Astrocyte (in vitro differentiated cells and primary cell): ENCODE measurements at places on chromosomes 16 and 17. TPM values are rescaled to one million over a fixed set of nuclear protein-coding genes. Genes with fewer than 3 reads are reported as not detected.

GRCh38 chr17:80035937-80036714, at the start of gene CCDC40:
CCDC40 (plus strand) TSS chr17:80036642; CDS start chr17:80036663, 21 bp downstream.
- DNase-seq: peak; percentile 47
- no peaks in the 10 kb centered on the region for H3K36me3 ChIP-seq
- H3K4me3 ChIP-seq: peak within 1 kb of the TSS; percentile 87
- no peaks in the 10 kb centered on the region for H3K27me3 ChIP-seq
- peaks cover 10% of the 10 kb centered on the region for H3K4me1 ChIP-seq

Gene TSPOAP1
- total RNA-seq: 0.60 and 0.79 TPM in 2 replicates

GRCh38 chr16:17529982-17530760, 59.4 kb upstream of the XYLT1 start:
- H3K4me1 ChIP-seq: no peaks in the 10 kb centered on the region
- H3K27ac ChIP-seq: no peak overlapping the region
- no peak overlapping the region for H3K4me3 ChIP-seq
- H3K27me3 ChIP-seq: no peaks in the 10 kb centered on the region
- DNase-seq: no peak

Gene NOS2
- 0.07 and 0.09 TPM in 2 replicates for total RNA-seq

- H3K27me3 ChIP-seq: no peaks in the 10 kb centered on the region
- H3K4me3 ChIP-seq: no peak overlapping the region
- H3K27ac ChIP-seq: no peak overlapping the region
- H3K36me3 ChIP-seq: no peaks in the 10 kb centered on the region
- no peaks in the 10 kb centered on the region for H3K4me1 ChIP-seq
- DNase-seq: no peak
These were observed 929.8 kb downstream of the KCNJ2 start for GRCh38 chr17:71099003-71099714.

Gene SLFN14
- total RNA-seq: not detected in 2 replicates

- no peak for DNase-seq
These were observed 173.7 kb upstream of the HS3ST3A1 start for GRCh38 chr17:13775450-13775849.

Gene ANKS4B
- total RNA-seq: not detected in 2 replicates

GRCh38 chr16:85556456-85557082, 56.6 kb upstream of the GSE1 start:
- peaks cover 19% of the 10 kb centered on the region for H3K4me1 ChIP-seq
- H3K4me3 ChIP-seq: peak overlapping the region; percentile 65
- H3K27me3 ChIP-seq: no peaks in the 10 kb centered on the region
- H3K36me3 ChIP-seq: no peaks in the 10 kb centered on the region
